ENCODE measurements at places on chromosomes 6 and 20.

DNA sequence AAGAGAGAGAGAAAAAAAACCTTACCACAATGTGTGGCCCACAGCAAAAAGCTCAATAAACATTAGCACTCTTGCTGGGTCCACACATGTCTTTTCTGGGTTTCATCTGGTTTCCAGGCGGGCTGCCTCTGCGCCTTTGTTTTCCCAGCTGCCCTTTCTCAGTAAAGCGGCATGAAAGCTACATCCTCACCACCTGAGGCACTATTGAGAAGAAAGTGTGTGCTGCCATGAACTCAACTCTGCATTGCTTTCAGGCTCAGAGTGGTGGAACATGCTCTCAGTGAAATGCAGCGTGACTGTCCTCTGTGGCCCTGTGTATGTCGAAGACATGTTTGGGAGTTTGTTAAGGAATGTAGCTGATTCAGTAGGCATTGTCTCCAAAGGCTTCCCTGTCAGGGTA is 102.3 kb downstream of the LYRM2 start:
- H3K36me3 ChIP-seq = peaks cover 41% of the 10 kb centered on the region
- H3K4me1 ChIP-seq = peaks cover 4% of the 10 kb centered on the region
- H3K27ac ChIP-seq = peak overlapping the region; percentile 13
- DNase-seq = peak; percentile 77
- no peak overlapping the region for H3K4me3 ChIP-seq

DNA sequence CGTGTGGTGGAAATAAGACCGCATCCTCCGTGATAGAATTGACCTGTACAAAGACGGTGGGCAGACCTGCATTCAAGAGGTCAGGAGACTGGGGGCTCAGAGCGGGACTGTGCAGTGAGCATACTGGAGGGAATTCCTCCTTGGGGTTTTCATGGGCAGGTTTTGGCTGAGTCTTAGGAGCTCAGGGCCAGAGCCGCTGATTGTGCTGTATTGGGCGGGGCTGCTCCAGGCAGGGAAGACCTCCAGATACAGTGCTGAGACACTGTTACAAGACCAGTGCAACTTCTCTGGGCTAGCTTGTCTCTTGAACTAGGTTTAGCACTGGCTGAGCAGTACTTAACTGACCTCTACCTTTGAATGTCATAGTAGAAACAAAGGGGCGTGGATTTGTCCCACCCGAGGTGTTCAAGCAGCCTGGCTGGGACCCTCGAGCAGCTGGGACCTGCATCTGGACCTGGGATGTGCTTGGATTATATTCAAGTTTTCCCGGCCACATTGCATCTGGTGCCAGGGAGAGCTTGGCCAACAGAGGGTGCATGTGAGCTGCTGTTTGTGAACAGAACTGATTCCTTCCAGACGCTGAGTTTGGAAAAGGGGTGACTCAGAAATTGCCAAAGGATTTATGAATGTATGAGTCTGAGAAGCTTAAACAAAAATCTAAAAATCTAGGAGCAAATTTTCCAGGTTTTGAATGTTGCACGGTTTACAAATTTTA is 33.4 kb upstream of the SLC22A1 start:
- H3K4me1 ChIP-seq = no peaks in the 10 kb centered on the region
- H3K27ac ChIP-seq = no peak overlapping the region
- H3K36me3 ChIP-seq = peaks cover 78% of the 10 kb centered on the region
- H3K27me3 ChIP-seq = no peaks in the 10 kb centered on the region
- no peak overlapping the region for H3K4me3 ChIP-seq

DNA sequence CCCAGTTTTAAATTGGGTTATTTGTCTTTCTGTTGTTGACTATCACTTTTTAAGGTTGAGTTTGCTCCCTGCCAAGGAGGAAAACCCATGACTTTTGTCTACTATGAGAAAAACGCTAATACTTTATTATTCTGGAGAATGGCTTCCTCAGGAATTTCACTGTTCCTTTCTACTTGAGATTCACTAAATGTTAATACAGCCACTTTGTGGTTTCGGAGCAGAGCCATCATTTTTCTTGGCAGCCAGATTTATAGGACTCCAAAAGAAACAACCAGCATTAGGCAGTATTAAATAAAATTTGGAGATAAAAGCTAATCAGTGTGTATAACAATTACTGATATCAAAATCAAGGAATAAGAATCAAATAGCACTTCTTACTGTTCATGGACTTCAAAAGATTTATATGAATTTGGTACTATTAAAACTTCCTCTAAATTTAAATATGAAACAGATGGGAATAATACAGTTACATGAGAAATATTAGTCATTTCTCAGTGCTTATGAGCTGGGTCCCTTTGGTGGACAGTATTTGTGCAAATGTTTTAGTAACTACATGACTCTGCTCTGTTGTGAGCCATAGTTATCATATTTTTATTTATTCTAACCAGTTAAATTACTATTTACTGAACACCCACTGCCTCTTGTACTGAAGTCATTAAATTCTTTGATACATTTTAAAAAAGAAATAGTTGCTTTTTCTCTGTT is 64.1 kb upstream of the FBXO30 start:
- H3K4me3 ChIP-seq = no peak overlapping the region
- no peaks in the 10 kb centered on the region for H3K4me1 ChIP-seq
- H3K27me3 ChIP-seq = no peaks in the 10 kb centered on the region
- no peak for DNase-seq
- no peak overlapping the region for H3K27ac ChIP-seq

GRCh38 chr6:165574220-165575157 is 88.6 kb downstream of the PDE10A start:
- H3K27me3 ChIP-seq = no peaks in the 10 kb centered on the region
- peaks cover 18% of the 10 kb centered on the region for H3K4me1 ChIP-seq
- DNase-seq = no peak

- H3K27ac ChIP-seq = no peak overlapping the region
- no peaks in the 10 kb centered on the region for H3K27me3 ChIP-seq
Measured at GRCh38 chr6:28543651-28544610, 18.2 kb downstream of the GPX5 start.

DNA sequence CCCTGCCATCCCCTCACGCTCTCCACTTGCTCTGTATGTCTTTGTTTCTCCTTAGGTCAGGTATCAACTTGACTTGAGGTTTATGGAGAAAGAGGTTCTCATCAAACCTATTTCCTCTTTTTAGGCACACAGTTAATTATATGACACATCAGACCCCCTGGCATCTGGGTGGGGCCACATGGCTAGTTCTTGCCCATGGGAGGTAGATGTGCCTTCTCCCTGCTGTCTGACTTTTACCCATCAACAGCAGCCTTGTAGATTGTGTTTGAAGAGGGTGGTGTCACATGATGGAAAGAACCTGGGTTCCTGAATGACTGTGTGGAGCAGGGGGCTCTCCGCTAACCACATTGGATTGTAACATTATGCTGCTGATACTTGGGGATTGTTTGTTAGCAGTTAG is 7.2 kb upstream of the UQCC2 start:
- no peaks in the 10 kb centered on the region for H3K4me1 ChIP-seq
- H3K27me3 ChIP-seq = no peaks in the 10 kb centered on the region
- no peak overlapping the region for H3K27ac ChIP-seq
- no peaks in the 10 kb centered on the region for H3K36me3 ChIP-seq
- no peak for DNase-seq

DNA sequence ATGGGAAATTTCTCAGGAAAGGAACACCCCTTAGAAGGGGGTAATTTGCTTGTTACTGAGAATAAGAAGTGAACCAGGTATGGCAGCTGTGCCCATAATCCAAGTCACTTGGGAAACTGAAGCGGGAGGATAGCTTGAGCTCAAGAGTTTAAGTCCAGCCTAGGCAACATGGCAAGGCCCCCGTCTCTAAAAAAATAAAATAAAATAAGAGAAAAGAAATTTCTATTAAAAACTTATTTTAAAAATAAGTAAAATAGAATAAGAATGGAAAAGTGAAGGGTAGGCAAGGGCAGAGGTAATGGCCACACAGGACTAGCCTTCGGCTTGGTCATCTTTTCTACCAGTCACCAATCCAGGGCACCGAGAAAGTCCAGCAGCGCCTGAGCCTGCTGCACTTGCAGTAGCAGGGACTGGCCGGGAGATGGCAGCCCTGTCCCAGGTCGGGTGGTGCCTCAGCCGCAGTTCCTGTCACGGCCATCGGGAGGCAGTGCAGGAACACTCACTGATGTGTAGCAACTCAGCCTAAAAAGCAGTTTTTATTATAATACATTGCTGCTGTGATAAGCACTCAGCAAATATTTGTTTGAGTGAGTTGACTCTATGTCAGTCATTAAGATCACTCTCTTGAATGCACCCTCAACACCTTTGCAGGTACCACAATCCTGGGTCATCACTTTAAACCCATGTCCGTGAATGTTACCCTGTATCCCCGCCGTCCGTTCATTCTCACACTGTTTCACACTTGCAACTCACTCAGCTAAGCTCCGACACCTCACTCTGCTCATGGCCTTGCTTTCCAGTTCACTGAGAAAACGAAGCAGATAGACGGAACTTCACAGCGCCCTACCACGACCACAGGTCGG is 23.2 kb upstream of the GCM1 start:
- peak; percentile 97 for DNase-seq
- H3K4me3 ChIP-seq = no peak overlapping the region
- H3K27me3 ChIP-seq = no peaks in the 10 kb centered on the region
- H3K4me1 ChIP-seq = no peaks in the 10 kb centered on the region
- no peak overlapping the region for H3K27ac ChIP-seq

DNA sequence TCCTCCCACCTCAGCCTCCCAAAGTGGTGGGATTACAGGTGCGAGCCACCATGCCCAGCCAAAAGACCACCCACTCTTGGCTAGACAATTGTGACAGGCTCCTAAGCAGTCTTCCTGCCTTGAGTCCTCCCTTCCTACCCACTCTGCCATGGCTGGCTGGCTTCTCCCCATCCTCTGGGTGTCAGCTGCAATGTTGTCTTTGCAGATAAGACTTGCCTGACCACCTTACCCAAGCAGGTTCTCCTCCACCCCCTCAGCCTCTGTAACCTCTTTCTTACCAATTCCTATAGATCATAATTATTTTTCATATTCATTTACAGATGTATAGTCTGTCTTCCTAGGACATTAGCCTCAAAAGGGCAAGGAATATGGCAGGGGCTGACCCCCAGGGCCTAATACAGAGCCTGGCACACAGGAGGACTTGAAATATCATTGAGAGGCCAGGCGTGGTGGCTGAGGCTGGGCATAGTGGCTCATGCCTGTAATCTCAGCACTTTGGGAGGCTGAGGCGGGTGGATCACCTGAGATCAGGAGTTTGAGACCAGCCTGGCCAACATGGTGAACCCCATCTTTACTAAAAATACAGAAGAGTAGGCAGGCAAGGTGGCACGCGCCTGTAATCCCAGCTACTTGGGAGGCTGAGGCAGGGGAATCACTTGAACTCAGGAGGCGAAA is 28.7 kb upstream of the SPAG4 start:
- H3K4me3 ChIP-seq = no peak overlapping the region
- H3K4me1 ChIP-seq = no peaks in the 10 kb centered on the region
- no peaks in the 10 kb centered on the region for H3K27me3 ChIP-seq
- no peaks in the 10 kb centered on the region for H3K36me3 ChIP-seq

All from endodermal cell (in vitro differentiated cells).